ENCODE measurements at places on chromosomes 1 and 21.

DNA sequence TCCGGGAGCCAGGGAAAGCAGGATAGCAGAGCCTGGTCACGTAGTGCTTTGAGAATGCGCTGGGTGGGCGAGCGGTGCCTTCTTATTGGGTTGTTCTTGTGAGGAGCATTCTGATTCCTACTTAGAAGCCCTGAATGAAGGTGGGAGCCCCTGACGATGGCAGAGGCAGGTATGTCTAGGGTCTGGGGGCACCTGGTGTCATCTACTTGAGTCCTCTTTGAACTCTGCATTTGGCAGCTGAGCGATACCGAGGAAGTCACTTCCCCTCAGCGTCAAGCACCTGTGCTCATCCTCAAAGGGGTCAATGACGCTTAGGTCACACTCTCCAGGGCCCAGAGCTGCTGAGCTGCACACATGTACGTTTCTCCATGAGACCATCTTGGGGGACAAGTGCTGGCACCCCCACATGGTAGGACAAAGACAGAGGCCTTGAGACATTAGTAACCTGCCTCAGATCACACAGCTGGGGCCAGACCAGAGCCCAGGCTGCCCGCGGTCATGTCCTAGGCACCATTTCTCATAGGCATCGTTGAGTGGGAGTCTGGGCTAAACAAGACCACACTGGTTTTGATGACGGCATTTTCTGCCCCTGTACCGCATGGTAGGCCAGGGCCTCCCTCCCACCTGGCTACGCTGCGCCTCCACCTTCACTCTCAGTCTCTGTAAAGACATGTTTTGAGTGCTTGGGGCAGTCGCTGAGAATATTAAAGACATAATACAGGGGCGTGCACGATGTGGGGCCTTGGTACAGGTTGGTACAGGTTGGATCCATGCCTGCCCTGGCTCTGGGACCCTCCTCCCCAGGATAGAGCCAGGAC, 69.1 kb upstream of the ABCG1 start:
- DNase-seq, result no peak

- no peak for DNase-seq
Measured at GRCh38 chr1:41013796-41014195, 7.7 kb downstream of the SLFNL1 start.

GRCh38 chr1:210597555-210598134, 268.9 kb downstream of the HHAT start:
- DNase-seq, result no peak

DNA sequence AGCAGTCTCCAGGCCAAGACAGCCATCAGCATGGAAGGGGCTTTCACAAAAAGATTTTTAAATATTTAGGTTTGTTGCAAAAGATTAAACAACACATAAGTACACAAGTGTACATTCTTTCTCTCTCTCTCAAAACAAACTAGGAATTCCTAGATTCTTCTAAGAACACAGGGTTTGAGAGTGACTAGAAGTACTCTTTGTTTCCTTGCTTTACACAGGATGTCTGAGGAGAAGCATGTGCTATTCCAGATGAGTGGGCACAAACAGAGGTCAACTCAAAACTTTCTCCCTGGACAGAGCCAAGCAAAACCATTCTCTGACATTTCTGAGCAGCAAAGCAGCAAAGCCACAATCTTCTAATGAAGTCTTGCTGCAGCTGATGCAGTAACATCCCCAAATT, 210.6 kb upstream of the HOOK1 start:
- no peak for DNase-seq

DNA sequence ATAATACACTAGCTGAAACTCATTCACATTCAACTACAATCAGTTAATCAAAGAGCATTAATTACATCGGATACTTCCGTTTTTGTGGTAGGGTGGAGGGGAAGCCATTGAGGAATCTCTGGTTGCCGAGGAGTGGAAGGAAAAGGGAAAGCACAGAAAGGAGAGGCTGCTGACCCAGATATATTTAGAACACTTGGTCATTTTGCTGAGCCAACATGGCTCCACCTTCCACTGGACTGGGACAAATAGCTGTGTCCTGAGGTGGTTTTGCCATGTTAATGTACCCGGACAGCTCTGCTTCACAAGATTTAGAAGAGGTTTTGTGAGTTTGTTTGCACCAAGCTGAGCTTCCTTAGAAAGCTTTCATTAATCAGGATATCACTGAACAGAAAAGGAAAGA, 26.2 kb downstream of the ASTN1 start:
- no peak for DNase-seq

DNA sequence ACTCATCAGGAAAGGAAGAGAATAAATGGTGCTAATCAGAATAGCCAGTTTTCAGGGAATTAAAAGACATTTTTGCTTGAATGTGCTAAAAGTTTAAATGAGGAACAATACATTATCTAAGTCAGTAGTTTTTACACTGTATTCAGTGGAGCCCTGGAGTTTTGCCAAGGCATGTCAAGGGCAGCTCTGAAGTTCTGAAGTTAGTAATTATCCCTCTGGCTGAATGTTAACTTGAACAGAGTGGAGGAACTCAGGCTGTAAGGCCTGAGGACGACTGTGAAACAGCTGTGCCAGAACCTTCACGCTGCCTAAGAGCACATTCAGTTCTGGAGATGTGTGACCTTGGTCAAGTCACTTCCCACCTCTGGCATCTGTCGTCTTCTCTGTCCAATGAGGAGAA, 68.1 kb downstream of the EDEM3 start:
- no peak for DNase-seq

DNA sequence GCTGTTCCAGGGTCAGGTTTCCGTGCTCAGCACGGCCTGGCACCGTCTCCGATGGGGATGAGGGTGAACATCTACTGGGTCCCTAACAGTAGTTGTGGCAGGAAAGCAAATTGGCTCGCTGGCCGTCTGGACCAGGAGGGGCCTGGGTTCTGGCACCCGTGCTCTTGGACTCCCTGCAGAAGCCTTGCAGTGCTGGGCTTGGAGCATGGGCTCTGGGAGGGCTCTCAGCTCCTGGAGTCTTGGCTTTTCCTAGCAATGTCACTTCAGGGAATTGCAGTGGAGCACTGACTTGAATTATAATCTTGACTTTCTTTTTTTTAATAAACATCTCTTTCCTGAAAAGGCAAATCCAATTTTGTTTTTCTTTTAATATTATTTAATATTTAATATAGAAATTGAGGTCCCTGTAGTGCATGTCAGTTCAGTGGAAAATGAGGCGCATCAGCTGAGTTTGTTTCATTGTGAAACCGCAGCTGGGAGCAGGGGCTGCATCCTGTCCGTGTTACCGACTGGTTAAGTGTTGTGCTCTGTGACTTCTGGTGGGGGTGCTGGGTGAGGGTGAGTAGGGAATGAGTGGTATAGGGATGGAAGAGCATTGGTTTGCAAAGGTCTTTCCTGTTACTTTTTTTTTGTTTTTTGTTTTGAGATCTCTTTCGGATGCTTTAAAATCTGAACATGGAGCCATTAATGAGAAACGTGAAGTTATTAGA, 64.1 kb downstream of the PEX14 start:
- no peak for DNase-seq

DNA sequence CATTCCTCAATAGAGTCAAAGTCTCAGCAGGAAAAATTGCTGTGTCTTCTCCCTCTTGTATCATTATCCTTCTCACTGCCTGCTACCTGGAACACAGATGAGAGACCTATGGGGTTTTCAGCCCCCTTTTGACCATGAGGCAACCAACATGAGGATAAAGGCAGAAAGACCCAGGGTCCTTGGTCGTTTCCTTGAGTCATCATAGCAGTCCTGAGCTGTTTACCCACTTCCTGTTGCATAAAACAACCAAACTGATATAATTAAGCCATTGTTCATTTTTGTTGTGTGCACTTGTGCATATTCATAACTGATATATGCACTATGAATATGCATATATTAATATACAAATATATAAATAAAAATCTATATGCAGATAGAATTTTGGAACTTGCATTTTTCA, 188.3 kb upstream of the MAP1LC3C start:
- no peak for DNase-seq

GRCh38 chr1:9308236-9308785, 15.6 kb downstream of the SPSB1 start:
- no peak for DNase-seq

DNA sequence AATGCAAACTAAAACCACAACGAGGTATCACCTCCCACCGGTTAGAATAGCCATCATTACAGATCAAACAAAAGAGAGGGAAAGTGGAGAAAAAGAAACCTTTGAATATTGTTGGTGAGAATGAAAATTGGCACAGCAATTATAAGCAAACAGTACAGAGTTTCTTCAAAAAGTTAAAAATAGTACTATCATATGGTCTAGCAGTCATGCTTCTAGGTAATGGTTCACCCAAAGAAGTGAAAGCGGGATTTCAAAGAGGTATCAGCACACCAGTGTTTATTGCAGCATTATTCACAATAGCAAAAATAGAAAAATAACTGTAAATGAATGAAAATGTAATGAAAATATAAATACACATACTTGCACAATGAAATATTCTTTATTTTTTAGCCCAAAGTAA, 8.2 kb downstream of the OR2T10 start:
- DNase-seq, result no peak

Data from activated CD4-positive, alpha-beta T cell treated with anti-CD3 and anti-CD28 coated beads for 1 hour (primary cell).